ENCODE measurements at places on chromosomes 2 and 18. TPM values are rescaled to one million over a fixed set of nuclear protein-coding genes. Genes with fewer than 3 reads are reported as not detected.

GTF2A1L gene
- 1.6 TPM for polyA plus RNA-seq

PNPT1 gene
- polyA plus RNA-seq, result 5.6 TPM

IL36B gene
- polyA plus RNA-seq, result 8.8 TPM

NTSR2 gene
- polyA plus RNA-seq, result not detected

ANKRD30BL gene
- polyA plus RNA-seq, result not detected

CPO gene
- polyA plus RNA-seq, result 0.15 TPM

TNFAIP6 gene
- polyA plus RNA-seq, result 0.28 TPM

FOXD4L1 gene
- polyA plus RNA-seq, result 0.02 TPM

PCARE gene
- 0.22 TPM for polyA plus RNA-seq

IGFBP5 gene
- polyA plus RNA-seq, result 46.5 TPM

C1QL2 gene
- not detected for polyA plus RNA-seq

AGXT gene
- not detected for polyA plus RNA-seq

KHK gene
- 2.2 TPM for polyA plus RNA-seq

ALPG gene
- not detected for polyA plus RNA-seq

SMARCAL1 gene
- 6.7 TPM for polyA plus RNA-seq

SP9 gene
- not detected for polyA plus RNA-seq

RGPD3 gene
- polyA plus RNA-seq, result 0.12 TPM

CHRND gene
- polyA plus RNA-seq, result not detected

NMS gene
- polyA plus RNA-seq, result not detected

APLF gene
- polyA plus RNA-seq, result 1.3 TPM

MAPK4 gene
- polyA plus RNA-seq, result 0.65 TPM

Data from esophagus (tissue), 2 donors.